ENCODE measurements at places on chromosomes 4 and X.

GRCh38 chrX:100413229-100413628 lies 3.2 kb upstream of the PCDH19 start:
- peak; percentile 31 for DNase-seq

GRCh38 chr4:73194064-73194463 lies 64.5 kb downstream of the ANKRD17 start:
- no peak for DNase-seq

- DNase-seq, result no peak
These were observed 180.8 kb downstream of the MAGEB17 start for GRCh38 chrX:16347968-16348670.

DNA sequence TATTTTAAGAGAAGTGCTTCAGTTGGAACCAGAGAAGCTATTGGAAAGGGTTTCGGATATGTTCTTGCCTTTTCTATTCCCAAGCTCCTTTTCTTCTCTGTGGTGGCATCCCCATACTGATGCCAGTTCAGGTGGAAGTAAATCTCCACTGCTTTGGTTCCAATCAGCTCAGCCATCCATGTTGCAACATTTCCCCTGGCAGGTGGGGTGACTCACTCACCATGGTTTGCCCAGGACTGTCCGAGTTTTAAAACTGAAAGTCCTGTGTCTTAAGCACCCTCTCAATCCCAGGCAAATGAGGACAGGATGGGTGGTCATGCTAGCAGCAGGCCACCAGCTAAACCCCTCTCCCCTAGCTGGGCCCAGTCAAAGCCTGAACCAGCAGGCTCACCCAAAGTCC lies 15.1 kb downstream of the RAI2 start:
- no peak for DNase-seq

DNA sequence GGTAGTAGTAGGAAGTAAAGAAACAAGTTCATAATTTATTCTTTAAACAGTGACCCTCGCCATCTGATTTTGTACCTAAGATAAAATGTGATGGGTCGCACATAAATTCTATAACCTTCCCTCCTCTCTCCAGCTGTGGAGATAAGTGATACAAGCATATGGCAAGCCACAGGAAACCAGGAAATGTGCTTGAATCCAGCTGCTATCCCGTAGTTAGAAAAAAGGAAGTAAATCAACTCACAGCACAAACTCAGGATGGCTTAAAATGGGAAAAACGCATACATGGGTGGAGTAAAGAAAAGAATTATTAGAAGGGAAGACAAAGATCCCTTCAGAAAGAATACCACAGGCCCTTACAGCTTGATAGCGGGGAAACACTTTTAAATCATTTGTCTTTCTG lies 78.2 kb downstream of the ZNF827 start:
- no peak for DNase-seq

DNA sequence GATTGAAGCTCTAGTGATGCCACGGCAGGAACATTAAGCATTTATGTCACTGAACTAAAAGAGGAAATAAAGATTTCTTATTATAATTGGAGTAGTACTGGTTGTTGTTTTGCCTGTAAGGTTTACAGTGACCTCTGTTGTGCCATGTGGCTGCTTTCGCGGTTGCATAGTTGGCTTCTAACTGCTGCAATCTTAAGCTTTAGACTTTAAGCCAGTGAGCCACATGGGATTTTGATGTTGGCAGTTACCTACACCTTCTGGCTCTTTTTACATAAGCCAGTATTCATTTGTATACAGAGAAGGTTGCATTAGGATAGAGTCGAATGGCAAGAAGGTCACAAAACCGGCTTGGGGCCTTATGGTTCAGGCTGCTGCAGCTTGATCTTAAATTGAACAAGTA lies 1311.6 kb downstream of the RAPGEF2 start:
- DNase-seq, result no peak

GRCh38 chr4:139912445-139912844 lies 241.5 kb downstream of the MAML3 start:
- DNase-seq, result no peak

DNA sequence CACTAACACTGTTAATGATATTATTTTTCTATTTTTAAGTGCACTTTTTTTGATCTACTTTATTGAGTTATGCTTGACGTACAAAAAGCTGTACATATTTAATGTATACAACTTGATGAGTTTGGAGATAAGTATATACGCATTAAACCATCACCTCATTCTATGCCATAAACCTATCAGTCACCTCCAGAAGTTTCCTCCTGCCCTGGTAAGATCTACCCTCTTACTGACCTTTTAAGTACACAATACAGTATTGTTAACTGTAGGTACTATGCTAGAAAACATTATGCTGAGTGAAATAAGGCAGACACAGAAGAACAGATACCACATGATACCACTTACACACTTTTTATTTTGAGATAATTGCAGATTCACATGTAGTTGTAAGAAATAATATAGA lies 36.9 kb downstream of the INTS6L start:
- DNase-seq, result no peak

GRCh38 chr4:163748449-163748848 lies 254.0 kb downstream of the TMA16 start:
- DNase-seq, result no peak

- no peak for DNase-seq
These were observed 381.0 kb upstream of the BOD1L1 start for GRCh38 chr4:14008494-14008893.
